ENCODE measurements at places on chromosomes 1 and 21.

DNA sequence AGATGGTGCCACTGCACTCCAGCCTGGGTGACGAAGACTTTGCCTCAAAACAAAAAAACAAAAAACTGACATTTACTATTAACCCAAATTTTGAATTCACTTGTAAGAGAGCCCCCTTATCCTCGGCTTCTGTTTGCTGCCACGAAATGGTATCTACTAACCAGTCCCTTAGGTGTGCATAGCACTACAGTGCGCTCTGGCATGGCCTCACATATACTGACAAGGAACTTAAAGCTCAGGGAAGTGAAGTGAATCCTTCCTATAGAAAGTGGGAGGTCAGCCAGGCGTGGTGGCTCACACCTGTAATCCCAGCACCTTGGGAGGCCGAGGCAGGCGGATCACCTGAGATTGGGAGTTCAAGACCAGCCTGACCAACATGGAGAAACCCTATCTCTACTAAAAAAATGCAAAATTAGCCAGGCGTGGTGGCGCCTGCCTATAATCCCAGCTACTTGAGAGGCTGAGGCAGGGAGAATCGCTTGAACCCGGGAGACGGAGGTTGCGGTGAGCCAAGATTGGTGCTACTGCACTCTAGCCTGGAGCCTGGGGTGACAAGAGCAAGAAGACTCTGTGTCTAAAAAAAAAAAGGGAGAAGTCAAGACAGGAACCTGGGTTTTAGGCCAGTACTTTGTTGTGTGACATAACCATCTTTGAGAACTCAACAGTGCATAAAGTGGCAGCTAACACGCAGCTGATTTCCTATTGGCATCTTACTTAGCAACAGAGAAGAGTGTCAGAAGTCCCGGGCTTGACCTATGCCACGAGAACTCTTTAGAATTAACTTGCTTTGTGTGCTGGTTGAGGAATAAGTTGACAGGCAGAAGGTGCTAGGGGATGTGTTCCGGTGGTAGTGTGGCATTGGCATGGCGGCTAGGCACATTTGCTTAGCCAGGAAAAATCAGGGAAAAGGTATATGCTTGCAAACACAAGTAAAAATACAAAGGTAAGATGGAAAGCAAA lies 16.8 kb downstream of the ERRFI1 start:
- no peak for DNase-seq

GRCh38 chr1:205914730-205915129 lies 28.5 kb downstream of the SLC26A9 start:
- no peak for DNase-seq

GRCh38 chr1:12754738-12755137 lies 8.7 kb downstream of the CFAP107 start:
- DNase-seq: no peak

GRCh38 chr1:157163273-157164127 lies 25.3 kb upstream of the ETV3 start:
- no peak for DNase-seq

- no peak for DNase-seq
Measured at GRCh38 chr1:54846716-54847284, 40.2 kb downstream of the DHCR24 start.

DNA sequence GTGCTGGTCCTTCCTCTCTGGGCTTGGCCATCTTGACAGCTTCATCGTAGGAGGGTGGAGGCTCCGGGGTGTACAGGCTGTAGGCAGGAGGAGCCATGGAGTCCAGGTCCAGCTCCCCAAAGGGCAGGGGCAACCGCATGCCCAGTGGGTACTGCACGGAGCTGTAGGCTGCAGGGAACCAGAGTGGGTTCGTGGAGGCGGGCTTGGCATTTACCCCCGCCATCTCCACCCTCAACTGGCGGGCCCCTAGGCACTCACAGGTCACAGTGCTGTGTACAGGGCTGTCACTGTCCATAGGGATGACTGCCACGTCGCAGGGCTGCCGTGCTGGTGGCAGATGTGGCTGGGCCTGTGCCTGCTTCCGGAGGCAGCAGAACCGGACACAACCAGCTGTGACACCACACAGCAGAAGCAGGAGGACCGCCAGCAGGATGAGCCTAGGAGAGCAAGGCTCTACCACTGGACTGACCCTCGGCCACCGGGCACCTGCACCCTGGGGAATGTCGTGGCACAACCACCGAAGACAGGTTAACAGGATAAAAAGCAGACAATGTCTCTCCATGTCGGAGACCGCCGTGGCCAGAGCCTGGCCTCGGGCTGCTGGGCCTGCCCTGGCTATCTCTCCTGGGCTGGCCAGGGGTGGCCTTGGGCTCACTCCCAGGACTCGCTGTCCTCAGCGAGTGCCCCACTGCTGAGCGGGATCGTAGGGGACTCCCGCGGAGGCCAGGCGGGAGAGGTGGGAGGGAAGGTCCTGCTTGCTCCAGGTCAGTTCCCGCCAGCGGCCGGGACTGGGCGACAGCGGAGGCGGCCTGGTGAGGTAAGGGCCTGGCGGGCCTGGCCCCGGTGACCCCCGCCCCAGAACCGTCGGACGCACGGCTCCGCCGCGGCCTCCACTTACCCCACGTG lies 831 bp downstream of the TMEM52 start:
- no peak for DNase-seq

- DNase-seq: no peak
Measured at GRCh38 chr1:176558561-176558960, 95.6 kb downstream of the PAPPA2 start.

DNA sequence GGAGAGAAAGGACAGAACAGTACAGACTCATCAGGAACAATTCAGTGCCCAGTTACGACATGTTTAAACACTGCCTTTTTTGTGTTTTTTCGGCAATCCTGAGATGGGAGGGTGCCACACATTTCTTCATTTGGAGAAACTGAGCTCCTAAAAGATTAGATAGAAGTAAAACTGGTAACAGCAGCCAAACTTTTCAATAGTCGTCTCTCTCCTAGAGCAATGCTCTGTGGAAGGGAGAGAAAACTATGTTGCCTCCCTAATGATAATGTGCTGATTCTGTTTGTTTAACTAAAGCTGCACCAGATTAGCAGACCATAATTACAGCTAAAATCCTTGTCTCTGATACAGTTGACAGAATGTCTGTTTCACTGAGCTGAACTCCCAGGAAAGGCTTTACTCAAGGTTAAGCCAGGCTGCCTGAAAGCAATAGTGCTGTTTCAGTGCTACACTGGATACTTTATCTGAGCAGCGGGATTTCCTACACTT lies 76.2 kb upstream of the CXADR start:
- DNase-seq: no peak

DNA sequence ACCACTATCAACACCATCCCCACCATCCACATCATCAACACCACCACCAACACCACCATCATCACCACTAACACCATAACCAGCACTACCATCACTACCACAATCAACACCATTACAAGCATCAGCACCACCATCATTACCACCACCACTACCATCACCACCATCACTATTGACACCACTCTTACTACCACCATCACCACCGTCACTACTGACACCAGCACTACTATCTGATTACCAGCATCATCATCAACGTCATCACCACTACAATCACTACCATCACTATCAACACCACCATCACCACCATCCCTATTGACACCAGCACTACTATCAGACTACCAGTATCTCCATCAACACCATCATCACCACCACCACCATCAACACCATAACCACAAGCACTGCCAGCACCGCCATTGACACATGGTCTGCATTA lies 106.1 kb upstream of the RUNX3 start:
- no peak for DNase-seq

DNA sequence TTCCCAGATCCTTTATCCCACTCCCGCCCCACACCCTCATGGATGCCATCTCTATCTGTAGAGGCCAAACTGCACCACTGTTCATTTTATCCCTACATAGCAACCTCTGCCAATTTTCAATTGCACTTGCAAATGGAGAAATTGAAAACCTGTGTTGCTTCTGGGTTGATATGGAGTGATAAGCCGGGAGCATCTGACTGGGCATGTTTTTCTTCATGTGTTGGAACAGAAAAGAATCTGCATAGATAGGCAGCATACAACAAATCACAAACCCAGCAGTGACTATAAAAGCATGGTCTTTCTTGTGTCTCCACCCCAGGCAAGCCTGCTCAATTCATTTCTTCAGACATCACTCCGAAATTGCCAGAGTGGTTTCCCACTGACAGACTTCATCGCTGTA lies 608.8 kb upstream of the CAMK1G start:
- no peak for DNase-seq

- no peak for DNase-seq
Measured at GRCh38 chr1:35971601-35972000, 40.7 kb downstream of the AGO3 start.

DNA sequence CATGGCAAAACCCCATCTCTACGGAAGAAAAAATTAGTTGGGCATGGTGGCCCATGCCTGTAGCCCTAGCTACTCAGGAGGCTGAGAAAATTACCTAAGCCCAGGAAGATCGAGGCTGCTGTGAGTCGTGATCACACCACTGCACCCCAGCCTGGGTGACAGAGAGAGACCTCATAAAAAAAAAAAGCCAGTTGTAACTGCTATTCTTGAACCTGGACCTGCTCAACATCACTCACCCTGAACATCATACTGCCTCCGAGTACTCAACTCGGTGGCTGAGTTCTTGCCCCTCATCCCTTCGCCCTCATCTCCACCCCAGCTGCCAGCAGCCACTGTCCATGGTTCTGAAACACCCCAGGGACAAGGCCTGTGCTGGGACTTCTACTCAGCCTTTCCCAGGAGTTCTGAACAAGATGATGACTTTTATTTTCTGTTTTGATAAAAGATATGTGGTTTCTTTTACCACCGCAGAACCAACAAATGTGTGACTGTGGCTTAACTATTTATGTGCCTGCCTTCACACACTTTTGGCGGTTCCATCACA lies 5.4 kb upstream of the DISP3 start:
- no peak for DNase-seq

GRCh38 chr1:188270497-188270896 lies 1441.7 kb downstream of the PLA2G4A start:
- DNase-seq: no peak

- DNase-seq: no peak
Measured at GRCh38 chr21:44831227-44831860, 13.5 kb upstream of the SUMO3 start.

DNA sequence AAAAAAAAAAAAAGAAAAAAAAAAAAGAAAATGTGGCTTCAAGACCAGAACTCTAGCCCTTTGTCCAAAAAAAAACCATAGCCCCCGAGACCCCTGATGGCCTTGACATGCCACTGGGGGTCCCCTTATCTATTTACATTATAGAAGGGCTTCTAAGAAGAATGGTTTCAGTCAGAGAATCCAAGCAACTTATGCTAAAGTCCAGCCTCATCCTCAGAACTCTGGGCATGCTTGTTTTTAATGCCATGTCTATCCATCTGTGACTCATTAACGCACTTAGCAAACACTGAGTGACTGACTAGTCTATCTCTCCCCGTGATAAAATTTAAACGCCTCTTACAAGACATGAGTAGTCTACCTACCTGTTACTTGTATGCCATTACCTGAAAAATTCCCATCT lies 29.3 kb downstream of the ERG start:
- DNase-seq: no peak

DNA sequence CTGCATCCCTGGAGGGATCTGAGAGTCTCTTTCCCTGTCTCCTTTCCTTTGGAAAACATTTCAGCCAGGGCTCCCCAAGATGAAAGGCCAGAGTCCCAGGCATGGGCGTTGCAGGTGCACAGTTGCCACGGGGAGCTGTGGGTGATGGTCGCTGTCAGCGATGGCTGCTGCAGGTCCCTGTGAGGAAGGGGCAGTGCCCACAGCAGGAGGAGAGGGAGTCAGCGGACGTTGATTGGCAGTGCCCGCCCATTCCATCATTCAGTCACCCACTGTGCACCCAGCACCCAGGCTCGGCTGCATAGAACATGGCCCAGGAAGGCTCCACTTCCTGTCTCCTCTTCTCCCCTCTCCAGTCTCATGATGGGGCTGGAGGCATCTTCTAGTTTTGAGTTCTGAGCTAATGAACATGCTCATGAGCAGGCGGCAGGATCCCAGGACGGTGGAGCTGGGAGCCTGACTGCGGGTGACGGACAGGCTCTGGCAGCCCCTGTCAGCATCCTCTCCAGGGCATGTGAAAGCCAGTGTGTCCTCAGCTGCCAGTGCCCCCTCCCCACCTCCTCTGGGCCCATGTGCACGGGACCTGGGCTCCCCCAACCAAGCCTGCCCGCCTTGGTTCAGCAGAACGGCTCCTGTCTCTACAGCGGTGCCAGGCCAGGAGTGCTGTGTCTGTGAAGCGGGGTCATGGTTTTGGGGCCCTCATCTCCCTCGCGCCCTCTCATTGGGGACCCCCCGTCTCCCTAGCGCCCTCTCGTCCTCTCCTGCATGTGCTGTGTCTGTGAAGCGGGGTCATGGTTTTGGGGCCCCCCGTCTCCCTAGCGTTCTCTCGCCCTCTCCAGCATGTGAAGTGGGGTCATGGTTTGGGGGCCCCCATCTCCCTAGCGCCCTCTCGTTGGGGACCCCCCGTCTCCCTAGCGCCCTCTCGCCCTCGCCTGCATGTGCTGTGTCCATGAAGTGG lies 24.5 kb downstream of the COL18A1 start:
- no peak for DNase-seq

GRCh38 chr1:159652506-159652905 lies 61.9 kb downstream of the CRP start:
- no peak for DNase-seq

GRCh38 chr1:150683914-150684313 lies 13.0 kb downstream of the GOLPH3L start:
- no peak for DNase-seq

All from AG04450 (cell line).